ENCODE measurements at places on chromosomes 7 and 10.

DNA sequence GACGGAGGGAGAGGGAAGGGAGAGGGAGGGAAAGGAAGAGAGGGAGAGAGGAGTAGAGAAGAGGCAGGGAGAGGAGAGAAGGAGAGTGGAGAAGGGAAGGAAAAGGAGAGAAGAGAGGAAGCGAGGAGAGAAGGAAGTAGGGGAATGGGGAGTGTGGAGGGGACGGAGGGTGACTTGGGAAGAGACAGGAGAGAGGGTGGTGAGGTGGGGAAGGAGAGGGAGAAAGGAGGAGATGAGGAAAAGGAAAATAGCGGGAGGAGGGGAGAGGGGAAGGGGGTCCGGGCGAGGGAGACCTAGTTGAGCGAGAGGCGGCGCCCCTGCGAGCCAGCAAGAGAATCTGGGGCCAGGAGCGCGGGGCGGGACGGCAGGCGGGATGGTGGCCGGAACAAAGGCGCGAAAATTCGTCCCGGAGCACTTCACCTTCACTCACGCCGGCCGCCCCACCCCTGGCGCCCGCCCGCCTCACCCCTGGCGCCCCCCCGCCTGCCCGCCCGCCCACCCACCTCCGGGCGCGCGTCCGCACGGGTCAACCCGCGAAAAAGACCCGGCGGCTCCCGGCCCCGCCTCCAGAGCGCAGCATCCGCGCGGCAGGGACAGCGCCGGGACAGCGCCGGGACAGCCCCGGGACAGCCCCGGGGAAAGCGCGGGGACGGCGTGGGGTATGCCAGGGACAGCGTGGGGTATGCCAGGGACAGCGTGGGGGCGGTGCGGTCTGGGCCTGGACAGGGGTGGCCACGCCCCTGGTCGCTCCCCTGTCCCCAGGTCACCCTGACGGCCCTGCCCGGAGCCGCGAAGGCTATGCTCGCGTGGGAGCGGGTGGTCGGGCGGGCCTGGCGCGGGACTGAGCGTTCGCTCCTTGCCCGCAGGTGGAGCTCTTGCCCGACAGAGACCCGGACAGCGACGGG, 4.2 kb downstream of the VSTM2A start:
- DNase-seq = no peak

GRCh38 chr7:5713124-5713912, 68.1 kb downstream of the RNF216 start:
- no peak for DNase-seq

- DNase-seq = no peak
Measured at GRCh38 chr7:139698278-139698677, 79.5 kb downstream of the HIPK2 start.

DNA sequence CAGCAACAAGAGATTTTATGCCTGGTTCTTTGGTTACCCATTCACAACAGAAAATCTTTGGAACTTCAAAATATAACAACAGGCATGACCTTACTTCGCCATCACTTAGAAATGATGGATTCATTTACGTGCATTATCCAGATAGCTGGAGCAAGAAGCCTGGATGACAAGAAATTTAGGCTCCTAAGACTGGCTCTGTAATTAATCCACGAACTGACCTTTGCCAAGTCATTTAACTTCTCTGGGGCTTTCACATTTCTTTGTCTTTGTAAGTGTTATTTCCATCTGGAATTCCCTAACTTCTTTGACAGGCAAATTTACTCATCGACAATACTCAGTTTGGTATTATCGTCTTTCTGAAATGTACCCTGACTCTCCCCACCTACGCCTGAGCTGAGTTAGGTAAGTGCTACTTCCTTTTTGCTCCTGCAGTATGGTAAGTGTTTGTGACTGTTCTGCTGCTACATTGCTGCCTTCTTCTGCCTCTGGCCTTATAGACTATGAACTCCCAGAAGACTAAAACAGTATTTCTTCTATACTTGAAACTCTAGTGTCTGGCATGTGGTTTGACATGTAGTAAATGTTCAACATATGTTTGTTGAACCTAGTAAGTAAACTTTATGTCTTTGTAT, 5.5 kb upstream of the MDFIC start:
- no peak for DNase-seq

DNA sequence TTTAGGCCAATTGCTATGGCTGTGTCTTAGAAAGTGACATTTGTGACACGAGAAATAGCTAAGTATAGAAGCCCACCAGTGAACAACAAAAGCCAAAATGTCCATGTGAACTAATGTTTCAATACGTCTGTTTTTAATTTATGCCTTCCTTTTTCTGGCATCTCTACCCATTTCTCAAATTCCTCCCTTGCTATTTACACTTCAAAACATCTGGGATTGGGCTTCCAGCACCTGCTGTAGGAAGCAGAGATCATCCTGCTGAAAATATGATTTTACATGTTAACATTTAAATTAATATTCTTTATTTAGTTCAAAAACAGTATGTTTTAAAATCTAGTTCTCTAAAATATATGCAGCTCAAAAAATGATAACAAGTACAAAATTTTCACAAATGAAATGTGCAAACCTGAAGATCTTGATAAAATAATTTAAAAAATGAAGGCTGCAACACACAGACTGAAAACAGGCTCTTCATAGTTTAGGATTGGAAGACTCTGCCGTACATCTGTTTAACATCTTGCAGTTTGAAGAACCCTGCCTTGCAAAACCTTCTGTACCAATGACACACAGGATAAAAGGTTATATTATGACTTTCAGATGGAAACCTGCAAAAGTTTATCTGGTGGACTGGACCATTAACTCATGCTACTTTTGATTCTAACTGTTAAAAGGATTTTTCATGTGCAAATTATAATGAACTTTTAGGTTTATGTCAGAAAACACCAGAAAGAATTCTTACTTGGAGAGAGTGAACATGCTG, 408.4 kb downstream of the SUGCT start:
- no peak for DNase-seq

GRCh38 chr10:97388152-97388551, 13.0 kb downstream of the RRP12 start:
- DNase-seq = no peak

DNA sequence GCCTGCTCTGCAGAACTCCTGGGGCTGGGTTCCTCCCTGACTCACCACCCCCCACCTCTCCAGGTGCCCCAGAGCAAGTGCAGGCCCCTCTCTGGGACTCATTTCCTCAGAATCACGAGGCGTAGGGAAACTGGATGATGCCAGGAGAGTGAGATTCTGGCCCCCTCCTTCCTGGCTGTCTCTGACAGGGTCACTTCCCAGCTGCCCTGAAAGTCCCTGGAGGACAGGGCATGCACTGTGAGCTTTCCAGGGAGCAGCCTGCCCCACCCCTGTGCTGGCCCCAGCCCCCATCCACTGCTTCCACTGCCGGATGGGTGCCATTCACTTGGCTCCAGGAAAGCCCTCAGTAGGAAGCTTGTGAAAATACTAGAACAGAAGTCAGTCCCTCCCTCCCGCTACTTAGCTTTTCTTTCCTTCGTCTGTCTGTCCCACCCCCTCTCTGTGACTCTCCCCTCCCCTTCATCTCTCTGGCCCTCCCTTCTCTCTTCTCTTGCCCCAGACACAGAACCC, 10.4 kb downstream of the TACR2 start:
- DNase-seq = no peak

GRCh38 chr10:102230861-102231356, 4.8 kb downstream of the ELOVL3 start:
- DNase-seq = no peak

GRCh38 chr7:157122800-157123495, 15.8 kb upstream of the UBE3C start:
- DNase-seq = no peak

DNA sequence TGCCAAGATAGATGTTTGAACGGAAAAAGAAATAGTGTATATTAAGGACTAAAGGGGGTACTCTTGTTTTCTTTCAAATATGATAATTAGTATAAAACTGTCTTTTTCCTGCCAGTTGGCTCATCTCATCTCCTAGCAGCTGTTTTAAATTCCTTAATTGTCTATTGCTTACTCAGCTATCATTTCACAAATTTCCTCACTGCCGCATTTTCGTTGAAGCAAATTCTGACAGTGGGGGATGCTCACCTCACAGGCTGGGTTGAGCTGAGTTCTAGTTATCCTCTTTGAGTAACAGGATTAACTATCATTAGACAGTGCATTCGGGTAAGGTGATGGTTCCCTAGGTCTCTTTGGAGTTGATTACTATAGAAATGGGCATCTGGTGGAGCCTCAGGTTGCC, 592.0 kb downstream of the AUTS2 start:
- no peak for DNase-seq

Measured in renal cortex interstitium (tissue), 15 donors.